PC-3 (cell line): ENCODE measurements at places on chromosomes 12 and 14.
A peak's percentile ranks its signal among the peaks of the same experiment; 100 is the strongest.

GRCh38 chr12:92605621-92606170, 97.1 kb upstream of the PLEKHG7 start:
- no peaks in the 10 kb centered on the region for H3K27me3 ChIP-seq
- H3K36me3 ChIP-seq: no peaks in the 10 kb centered on the region
- DNase-seq: no peak
- no peak overlapping the region for H3K27ac ChIP-seq
- H3K4me3 ChIP-seq: no peak overlapping the region

DNA sequence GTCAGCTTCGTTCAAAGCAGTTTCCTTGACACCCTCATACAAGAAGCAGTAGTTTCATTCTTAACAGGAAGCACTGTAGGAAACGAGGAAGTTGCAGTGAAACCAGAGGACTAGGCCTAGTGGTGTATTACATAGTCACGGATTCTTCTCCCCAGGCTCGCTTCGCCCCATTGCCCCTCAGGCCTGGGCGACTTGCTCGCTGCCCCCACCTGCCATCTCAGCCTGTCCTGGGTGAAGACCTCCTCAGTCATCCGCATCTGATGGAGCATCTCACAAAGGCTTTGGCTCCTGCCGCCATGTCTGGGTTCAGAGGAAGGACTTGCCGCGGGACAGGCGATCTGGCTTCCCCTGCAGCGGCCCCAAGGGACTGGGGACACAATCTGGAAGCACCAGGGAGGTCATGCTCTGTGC, 93.5 kb downstream of the LMNTD1 start:
- 0 out of 2 replicates have a peak, but pooled peaks cover 2% of the 10 kb centered on the region for H3K36me3 ChIP-seq
- H3K27ac ChIP-seq: no peak overlapping the region
- H3K4me1 ChIP-seq: peaks cover 19% of the 10 kb centered on the region
- H3K27me3 ChIP-seq: no peaks in the 10 kb centered on the region

DNA sequence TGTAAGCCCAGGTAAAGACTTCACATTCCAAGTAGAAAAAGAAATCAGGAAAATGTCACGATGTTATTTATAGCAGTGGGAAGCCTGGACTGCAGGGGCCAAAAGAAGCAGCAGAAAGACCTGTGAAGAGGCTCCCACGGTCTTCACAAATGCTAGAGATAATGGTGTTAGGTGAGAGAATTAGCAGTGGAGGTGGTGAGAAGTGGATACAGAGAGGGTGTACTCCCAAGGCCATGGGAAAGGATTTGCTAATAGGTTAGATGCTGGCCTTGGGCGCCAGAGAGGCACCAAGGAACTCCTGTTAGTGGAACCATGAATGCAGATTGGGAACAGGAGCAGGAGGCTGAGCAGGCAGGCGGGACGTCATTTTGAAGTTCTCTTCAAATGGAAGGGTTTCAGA, 386.1 kb downstream of the C12orf75 start:
- no peak overlapping the region for H3K4me3 ChIP-seq
- H3K36me3 ChIP-seq: no peaks in the 10 kb centered on the region
- H3K27ac ChIP-seq: no peak overlapping the region
- H3K4me1 ChIP-seq: no peaks in the 10 kb centered on the region

- H3K27ac ChIP-seq: no peak overlapping the region
- H3K36me3 ChIP-seq: no peaks in the 10 kb centered on the region
- peak; percentile 24 for DNase-seq
- H3K4me3 ChIP-seq: no peak overlapping the region
Observed at GRCh38 chr12:32486158-32486557, 86.8 kb downstream of the FGD4 start.

GRCh38 chr12:70267550-70267949, 24.3 kb downstream of the CNOT2 start:
- H3K27ac ChIP-seq: no peak overlapping the region
- no peak for DNase-seq
- H3K27me3 ChIP-seq: no peaks in the 10 kb centered on the region
- H3K36me3 ChIP-seq: no peaks in the 10 kb centered on the region
- H3K4me3 ChIP-seq: no peak overlapping the region

- peaks cover 9% of the 10 kb centered on the region; the same call in 1 of the 2 replicates for H3K4me1 ChIP-seq
- H3K4me3 ChIP-seq: no peak overlapping the region
- no peak overlapping the region for H3K27ac ChIP-seq
- no peaks in the 10 kb centered on the region for H3K36me3 ChIP-seq
- no peak for DNase-seq
Observed at GRCh38 chr12:2615665-2616402, 178.9 kb upstream of the FKBP4 start.

GRCh38 chr12:113416091-113416754, 6.0 kb upstream of the SDSL start:
- no peaks in the 10 kb centered on the region for H3K36me3 ChIP-seq
- no peak overlapping the region for H3K4me3 ChIP-seq
- H3K27ac ChIP-seq: no peak overlapping the region
- H3K4me1 ChIP-seq: peaks cover under 1% of the 10 kb centered on the region; the same call in 1 of the 2 replicates
- DNase-seq: peak; percentile 23

DNA sequence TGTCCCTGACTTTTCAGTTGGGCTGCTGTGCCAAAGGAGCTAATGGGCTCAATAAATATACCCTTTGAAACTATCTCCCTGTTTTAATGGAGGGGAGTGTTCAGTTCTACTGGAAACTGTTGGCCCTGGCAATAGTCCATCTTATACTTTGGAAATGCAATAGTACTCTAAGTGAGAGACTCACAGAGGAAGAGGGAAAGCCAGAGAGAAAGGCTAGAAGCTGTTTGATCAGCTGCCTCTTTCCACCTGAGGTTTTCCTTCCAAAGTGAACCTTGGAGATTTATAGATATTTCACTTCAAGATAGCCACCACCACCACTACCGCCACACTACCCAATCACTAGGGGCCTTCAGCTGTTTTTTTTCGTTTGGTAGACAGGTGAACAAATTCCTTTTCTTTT, 93.6 kb upstream of the CCDC91 start:
- H3K27me3 ChIP-seq: no peaks in the 10 kb centered on the region
- no peak for DNase-seq
- no peaks in the 10 kb centered on the region for H3K4me1 ChIP-seq

GRCh38 chr12:99746538-99746937, 99.0 kb downstream of the GARIN6 start:
- no peaks in the 10 kb centered on the region for H3K27me3 ChIP-seq
- no peak overlapping the region for H3K4me3 ChIP-seq
- H3K4me1 ChIP-seq: no peaks in the 10 kb centered on the region
- no peaks in the 10 kb centered on the region for H3K36me3 ChIP-seq
- DNase-seq: peak; percentile 34
- H3K27ac ChIP-seq: no peak overlapping the region

DNA sequence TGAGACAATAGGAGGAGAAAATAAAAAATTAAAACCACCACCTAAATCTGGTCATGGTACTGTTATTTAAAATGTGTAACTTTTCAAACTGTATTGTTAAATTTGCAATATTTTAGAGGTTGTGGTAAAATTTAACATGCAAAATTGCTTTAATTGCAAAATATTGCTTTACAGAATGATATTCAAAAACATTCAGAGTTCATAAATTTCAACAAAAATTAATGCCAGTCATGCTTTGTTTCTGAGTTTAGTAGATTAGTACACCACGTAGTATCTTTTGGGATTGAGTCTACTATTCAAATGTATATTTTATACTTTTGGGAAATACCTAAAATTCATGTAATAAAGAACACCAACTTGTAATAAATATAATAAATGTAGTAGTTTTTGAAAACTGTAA, 18.3 kb downstream of the ETFRF1 start:
- H3K27me3 ChIP-seq: no peaks in the 10 kb centered on the region
- DNase-seq: no peak
- no peaks in the 10 kb centered on the region for H3K4me1 ChIP-seq
- H3K27ac ChIP-seq: no peak overlapping the region
- H3K36me3 ChIP-seq: no peaks in the 10 kb centered on the region

- no peaks in the 10 kb centered on the region for H3K27me3 ChIP-seq
- peaks cover 29% of the 10 kb centered on the region for H3K4me1 ChIP-seq
- DNase-seq: no peak
- peaks cover 11% of the 10 kb centered on the region; the same call in 1 of the 2 replicates for H3K36me3 ChIP-seq
- H3K27ac ChIP-seq: no peak overlapping the region
Observed at GRCh38 chr14:102360388-102360787, 2.3 kb downstream of the CINP start.

GRCh38 chr12:1662761-1663439, 28.0 kb upstream of the ADIPOR2 start:
- no peaks in the 10 kb centered on the region for H3K27me3 ChIP-seq
- H3K36me3 ChIP-seq: no peaks in the 10 kb centered on the region

DNA sequence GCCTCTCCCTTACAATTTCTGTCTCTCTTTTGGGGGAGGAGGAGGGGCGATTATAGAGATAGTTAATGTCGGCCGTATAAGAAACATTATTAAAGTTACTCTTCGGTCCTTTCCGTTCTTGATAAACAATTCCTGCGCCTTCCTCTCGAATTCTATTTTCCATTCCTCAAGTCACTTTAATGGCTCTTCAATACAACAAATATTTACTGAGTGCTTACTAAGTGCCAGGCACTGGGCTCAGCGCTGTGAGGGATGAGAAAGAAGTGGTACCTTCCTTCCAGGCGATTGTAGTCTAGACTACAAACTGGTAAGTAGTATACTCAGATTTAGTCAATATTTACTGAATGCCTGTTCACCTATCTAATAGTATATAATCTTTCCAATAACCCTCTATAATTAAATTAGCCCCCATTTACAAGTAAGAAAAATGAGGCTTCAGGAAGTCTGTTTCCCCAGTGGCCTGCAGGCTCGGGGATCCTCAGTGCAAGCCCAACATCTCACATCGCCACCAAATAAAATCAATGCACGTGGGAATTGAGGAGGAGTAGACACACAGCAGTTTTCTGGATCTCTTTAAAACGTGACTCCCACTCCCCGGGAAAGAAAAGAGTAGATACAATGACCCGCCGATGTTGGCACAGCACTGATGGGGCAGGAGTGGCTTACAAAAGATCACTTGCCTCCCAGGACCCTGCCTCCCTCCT, 589 bp upstream of the ZNF219 start:
- H3K27me3 ChIP-seq: no peaks in the 10 kb centered on the region
- H3K4me1 ChIP-seq: peaks cover 29% of the 10 kb centered on the region
- no peaks in the 10 kb centered on the region for H3K36me3 ChIP-seq
- DNase-seq: peak; percentile 34
- no peak overlapping the region for H3K27ac ChIP-seq
- H3K4me3 ChIP-seq: peak overlapping the region; percentile 69

DNA sequence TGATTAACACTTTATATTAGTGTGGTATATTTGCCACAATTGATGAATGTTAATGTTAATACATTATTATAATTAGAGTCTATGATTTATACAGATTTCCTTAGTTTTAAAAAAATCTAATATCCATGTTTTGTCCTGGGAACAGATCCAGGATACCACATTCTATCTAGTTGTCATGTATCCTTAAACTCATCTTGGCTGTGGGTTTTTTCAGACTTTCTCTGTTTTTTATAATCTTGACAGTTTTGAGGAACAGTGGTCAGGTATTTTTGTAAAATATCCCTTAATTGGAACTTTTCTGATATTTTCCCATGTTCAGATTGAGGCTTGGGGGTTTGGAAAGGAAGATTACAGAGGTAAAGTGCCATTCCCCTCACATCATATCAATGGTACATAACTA, 104.1 kb downstream of the LMNTD1 start:
- DNase-seq: no peak
- H3K4me3 ChIP-seq: no peak overlapping the region
- H3K27me3 ChIP-seq: no peaks in the 10 kb centered on the region
- H3K36me3 ChIP-seq: no peaks in the 10 kb centered on the region
- H3K4me1 ChIP-seq: peaks cover 15% of the 10 kb centered on the region

DNA sequence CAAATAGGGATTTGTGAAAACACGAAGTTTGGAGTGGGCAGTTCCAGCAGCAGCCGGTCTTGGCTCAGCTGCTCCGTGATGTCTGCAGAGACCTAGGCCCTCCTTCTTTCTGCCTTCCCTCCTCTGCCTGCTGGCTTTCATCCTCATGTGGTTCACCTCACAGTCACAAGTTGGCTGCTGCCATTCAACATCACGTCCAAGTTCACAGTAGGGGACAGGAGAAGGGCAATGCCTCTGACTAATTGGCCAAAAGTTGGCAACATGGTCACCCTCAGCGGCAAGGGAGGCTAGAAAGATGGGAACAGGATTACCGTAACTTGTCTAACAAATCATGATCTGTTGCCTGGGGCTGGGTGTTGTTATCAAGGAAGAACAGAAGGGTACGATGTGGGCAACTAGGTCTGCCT, 7.8 kb upstream of the CACNA2D4 start:
- peaks cover 21% of the 10 kb centered on the region; the same call in 1 of the 2 replicates for H3K27me3 ChIP-seq
- DNase-seq: no peak
- H3K4me3 ChIP-seq: no peak overlapping the region

DNA sequence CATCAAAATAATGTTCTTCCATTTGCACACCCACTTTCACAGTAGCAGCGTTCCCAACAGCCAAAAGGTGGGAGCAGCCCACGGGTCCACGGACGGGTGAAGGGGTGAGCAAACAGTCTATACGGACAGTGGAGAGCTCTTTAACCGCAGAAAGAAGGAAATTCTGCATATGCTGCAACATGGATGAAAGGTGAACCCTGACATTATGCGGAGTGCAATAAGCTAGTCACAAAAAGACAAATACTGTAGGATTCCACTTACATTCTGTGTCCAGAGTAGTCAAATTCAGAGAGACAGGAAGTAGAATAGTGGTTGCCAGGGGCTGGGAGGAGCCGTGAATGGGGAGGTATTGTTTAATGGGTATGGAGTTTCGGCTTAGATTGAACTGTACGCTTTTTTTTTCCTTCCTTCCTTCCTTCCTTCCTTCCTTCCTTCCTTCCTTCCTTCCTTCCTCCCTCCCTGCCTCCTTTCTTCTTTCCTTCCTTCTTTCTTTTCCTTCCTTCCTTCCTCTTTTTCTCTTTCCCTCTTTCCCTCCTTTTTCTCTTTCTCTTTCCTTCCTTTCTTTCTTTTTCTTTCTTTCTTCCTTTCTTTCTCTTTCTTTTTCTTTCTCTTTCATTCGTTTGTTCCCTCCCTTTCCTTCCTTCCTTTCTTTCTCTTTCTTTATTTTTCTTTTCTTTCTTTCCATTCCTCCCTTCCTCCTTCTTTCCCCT, 15.8 kb upstream of the ANKRD9 start:
- H3K36me3 ChIP-seq: no peaks in the 10 kb centered on the region
- H3K27ac ChIP-seq: peak overlapping the region; percentile 89
- no peaks in the 10 kb centered on the region for H3K27me3 ChIP-seq
- peak; percentile 82 for DNase-seq

DNA sequence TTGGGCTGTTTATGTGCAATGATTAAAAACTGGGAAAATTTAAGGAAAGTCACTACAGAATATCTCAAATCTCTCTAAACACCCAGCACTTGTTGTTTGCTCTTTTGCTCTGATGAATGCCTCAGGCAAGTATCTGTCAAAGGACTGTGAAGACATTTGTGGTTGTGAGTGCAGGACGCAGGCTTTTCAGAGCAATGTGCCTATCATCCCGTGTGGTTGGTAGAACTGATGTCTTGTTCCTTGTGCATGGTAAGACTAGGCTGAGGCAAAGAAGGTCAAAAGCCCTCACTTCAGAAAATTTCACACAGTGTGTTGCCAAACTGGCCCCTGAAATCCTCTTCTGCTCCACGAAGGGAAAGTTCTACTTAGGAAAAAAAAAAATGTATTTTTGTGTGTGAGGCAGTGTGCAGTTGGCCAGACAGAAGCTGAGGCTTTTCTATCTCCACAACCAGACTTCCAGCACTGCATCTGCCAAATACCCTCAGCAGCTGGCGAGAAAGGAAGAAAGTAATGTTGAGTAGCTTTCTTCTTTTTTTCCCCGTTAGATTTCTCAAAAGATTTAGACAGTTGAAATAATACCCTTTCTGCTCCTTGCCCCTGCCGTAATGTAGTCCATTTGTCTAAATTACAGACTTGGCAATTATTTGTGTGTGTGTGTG, 1103.1 kb downstream of the VRK1 start:
- H3K4me1 ChIP-seq: no peaks in the 10 kb centered on the region
- no peak overlapping the region for H3K27ac ChIP-seq
- DNase-seq: no peak
- H3K4me3 ChIP-seq: no peak overlapping the region
- no peaks in the 10 kb centered on the region for H3K27me3 ChIP-seq

- no peaks in the 10 kb centered on the region for H3K36me3 ChIP-seq
- DNase-seq: peak; percentile 60
- no peak overlapping the region for H3K4me3 ChIP-seq
- no peaks in the 10 kb centered on the region for H3K27me3 ChIP-seq
- H3K27ac ChIP-seq: peak overlapping the region; percentile 15; the same call in 1 of the 2 replicates
Observed at GRCh38 chr12:31736472-31736871, 7.7 kb upstream of the AMN1 start.
